ENCODE measurements at places on chromosomes 11 and 22.
A peak's percentile ranks its signal among the peaks of the same experiment; 100 is the strongest.

- DNase-seq: peak; percentile 94
Observed at GRCh38 chr11:76615950-76616349, 54.6 kb downstream of the LRRC32 start.

GRCh38 chr11:27699242-27699925 lies 871 bp downstream of the BDNF start:
- no peak for DNase-seq

- DNase-seq: no peak
Observed at GRCh38 chr11:34178209-34178821, 72.9 kb downstream of the NAT10 start.

DNA sequence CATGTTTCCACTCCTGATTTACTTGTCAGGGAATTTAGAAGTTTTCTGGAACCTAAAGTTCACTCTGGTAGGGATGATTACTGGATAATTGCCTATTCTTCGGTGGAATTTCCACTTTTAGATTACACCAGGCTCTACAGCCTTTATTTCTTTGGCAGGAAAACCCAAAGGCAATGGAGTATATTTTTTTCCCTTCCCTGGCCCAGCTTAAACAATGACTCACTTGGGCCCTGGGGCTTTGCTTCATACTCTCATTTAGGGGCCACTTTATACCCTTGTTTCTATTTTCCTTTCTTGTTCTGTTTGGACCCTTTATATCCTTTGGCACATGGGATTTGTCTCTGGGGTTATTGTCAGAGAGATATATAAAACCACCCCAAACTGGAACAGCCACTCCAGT lies 114.7 kb downstream of the CSTPP1 start:
- DNase-seq: no peak

GRCh38 chr11:128809128-128809527 lies 58.0 kb downstream of the KCNJ1 start:
- no peak for DNase-seq

GRCh38 chr22:44291674-44292360 lies 20.9 kb downstream of the SHISAL1 start:
- no peak for DNase-seq

DNA sequence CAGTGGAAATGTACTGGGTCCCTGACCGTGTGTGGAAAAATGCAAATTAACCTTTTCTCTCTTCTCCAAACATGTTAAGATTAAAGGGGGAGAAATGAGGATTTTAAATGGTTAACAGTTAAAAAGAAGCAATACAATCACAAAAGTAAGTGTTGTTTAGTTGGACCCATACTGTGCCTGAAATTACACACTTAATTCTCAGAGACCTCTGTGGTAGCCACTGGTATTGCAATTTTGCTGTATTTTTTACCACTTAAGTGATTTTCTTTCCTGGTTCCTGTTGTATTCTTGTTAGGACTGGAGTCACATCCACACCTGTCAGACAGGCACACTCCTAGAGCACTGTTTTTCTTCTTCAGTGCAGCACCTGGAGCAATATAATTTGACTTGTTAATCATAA lies 179.6 kb upstream of the PDGFD start:
- no peak for DNase-seq

GRCh38 chr11:92707665-92708064 lies 261.8 kb upstream of the MTNR1B start:
- DNase-seq: peak; percentile 20

DNA sequence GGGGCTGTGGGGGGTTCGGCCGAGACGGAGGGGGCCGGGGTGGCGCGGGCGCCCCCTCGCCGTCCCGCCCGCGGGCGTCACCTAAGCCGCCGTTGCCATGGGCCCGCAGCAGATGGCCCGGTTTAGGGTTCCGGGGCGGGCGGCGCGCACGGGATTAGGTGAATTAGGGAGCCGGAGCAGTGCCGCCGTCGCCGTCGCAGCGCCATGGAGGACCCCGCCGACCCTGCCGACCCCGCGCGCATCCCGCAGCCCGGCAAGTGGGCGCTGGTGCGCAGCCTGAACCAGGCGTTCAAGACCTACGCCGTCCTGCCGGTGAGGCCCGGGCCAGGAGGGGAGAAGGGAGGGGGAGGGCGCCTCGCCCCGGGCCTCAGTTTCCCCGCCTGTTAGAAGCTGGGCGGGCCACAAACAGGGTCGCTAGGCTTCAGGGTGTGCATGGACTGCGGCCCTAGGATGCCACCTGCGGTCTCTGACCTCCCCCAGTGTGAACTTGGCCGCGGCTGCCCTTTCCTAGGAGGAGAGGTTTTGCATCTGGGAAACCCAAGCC lies 10.1 kb downstream of the MYO7A start:
- no peak for DNase-seq

DNA sequence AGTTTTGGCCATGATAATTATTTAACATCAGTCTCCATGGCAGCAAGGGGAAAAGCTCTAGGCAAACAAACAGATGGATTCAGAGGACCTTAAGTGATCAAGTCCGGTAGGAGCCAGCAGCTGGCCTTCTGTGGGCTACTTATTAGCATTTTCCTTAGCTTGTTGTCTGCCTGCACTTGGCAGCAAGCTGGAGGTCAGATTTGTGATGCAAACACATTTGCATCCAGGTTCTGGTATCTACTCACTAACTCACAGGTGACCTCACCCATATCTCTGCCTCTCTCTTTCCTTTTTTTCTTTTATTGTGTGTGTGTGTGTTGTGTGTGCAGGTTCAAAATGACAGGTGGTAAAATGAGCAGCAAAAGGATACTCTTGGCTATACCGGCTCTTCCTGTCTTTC lies 32.3 kb downstream of the ARHGAP42 start:
- DNase-seq: peak; percentile 86

- no peak for DNase-seq
Observed at GRCh38 chr11:2708757-2709281, 9.0 kb upstream of the KCNQ1OT1 start.

DNA sequence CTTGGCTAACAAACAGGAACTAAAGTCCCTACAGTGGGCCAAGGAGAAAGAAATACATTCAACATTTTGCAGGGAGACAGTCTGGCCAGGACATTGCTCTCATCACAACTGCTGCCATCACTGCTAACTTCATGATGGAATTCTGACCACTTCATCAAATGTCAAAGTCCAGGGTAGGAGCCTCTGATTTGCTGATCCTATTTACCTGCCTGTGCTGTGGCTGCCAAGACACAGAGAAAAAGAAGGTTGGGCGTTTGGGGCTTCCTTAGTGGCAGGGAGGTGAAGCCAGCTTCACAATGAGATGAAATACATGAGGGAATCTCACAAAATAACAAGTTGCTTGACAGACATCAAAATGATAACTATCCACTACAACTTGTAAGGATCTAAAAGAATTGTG lies 343.9 kb upstream of the CADM1 start:
- DNase-seq: no peak

- no peak for DNase-seq
Observed at GRCh38 chr22:49422701-49423100, 405.0 kb downstream of the BRD1 start.

DNA sequence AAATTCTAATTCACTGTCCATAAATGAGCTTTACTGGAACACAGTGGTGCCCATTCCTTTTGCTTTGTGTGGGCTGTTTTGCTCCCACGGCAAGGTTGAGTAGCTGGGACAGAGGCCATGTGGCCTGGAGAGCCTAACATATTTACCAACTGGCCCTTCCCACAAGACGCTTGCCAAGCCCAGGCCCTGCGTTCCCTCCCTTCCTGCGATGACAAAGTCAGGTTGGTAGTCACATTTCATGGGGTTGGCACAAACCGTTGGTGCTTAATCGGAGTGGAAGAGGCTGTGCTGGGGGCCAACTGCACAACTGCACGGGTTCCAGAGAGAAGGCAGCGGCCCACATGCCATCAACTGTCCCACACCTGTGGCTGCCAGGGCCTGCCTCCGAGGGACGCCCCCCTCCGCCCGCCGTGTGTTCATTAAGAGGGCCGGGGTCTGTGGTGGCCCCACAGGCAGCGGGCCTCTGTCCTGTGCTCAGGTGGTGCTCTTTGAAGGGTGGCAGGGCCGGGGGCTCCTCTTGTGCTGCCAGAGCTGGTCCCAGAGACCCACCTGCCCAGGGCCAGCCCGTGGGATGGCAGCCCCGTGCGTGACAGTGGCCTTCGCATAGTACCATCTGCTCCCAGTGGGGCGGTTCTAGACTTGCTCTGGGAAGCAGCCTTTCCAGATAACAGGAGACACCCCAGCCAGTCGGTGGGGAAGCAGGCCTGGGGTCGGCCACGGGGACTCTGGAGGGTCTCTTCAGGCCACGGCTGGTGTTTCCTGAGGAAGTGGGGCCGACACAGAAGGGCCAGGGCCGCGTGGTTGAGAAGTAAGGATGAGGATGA lies 81.5 kb upstream of the CLDN5 start:
- DNase-seq: no peak

GRCh38 chr22:27877501-27877900 lies 41.6 kb downstream of the PITPNB start:
- DNase-seq: no peak

GRCh38 chr11:133503776-133504175 lies 28.5 kb downstream of the OPCML start:
- DNase-seq: no peak

- DNase-seq: no peak
Observed at GRCh38 chr11:108027057-108027456, 18.4 kb downstream of the CUL5 start.

GRCh38 chr22:40128989-40129388 lies 48.7 kb upstream of the TNRC6B start:
- no peak for DNase-seq

- DNase-seq: no peak
Observed at GRCh38 chr11:62133328-62134065, 9.7 kb downstream of the INCENP start.

- DNase-seq: no peak
Observed at GRCh38 chr22:27757928-27758525, 43.5 kb downstream of the MN1 start.

- no peak for DNase-seq
Observed at GRCh38 chr11:79439410-79439885, 1.4 kb downstream of the TENM4 start.

DNA sequence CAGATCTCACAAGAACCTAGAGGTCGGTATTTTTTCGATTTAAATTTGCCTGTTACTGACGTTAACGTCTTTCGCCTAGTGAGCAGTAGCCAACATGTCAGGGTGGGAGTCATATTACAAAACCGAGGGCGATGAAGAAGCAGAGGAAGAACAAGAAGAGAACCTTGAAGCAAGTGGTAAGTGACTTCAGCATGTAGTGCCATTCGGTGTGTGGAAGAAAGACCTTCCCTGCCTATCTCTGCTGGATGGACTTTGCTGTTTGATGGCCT lies 750 bp downstream of the XRCC6 start:
- DNase-seq: no peak

- no peak for DNase-seq
Observed at GRCh38 chr11:95444309-95445241, 213.6 kb upstream of the SESN3 start.

- DNase-seq: no peak
Observed at GRCh38 chr22:35480627-35481550, 59.7 kb upstream of the RASD2 start.

GRCh38 chr11:41459465-41460401 lies at the start of gene LRRC4C:
Gene LRRC4C, minus strand, starts transcription at chr11:41459652.
- DNase-seq: no peak

DNA sequence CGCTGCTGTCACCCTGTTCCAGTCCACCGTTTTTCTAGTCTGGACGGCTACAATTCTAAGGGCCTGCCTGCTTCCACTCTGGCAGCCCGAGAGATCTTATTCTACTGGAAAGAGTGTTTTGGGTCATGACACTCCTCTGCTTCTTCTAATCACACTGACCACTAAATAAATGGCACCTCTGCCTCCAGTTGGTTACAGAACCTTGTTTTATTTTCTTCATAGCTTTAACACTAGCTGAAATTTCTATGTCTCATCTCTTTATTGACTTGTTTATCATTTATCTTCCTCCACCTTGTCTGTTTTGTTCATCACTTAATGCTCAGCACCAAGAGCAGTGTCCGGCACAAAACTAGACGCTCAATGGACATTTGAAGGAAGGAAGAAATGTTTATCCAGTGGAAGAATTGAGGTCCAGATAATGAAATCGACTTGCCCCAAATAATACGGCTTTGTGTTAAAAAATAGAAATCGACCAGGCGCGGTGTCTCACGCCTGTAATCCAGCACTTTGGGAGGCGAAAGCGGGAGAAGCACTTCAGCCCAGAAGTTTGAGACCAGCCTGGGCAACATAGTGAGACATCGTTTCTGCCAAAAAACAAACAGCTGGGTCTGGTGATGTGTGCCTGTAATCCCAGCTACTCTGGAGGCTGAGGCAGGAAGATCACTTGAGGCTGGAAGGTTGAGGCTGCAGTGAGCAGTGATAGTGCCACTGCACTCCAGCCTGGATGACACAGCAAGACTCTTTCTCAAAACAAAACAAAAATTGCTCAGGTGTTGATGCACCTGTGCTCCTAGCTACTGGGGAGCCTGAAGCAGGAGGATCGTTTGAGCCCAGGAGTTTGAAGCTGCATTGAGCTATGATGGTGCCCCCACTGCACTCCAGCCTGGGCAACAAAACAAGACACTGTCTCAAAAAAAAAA lies 693 bp upstream of the PRR14L start:
- no peak for DNase-seq

DNA sequence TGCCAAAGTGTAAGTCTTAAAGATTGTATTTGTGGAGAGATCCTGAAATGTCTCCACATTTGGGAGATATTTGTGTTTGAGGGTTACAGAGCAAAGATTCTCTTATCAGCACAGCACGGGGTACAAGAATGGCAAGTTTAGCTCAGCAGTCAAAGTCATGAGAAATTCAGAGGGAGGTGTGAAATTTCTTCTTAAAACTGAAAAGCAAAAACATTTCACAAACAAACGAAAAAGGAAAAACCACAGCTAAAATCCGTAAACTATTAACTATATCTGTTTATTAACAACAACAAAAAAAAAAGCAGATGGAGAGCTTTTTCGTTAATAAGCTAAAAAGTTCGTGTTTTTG lies 40.9 kb upstream of the ETS1 start:
- no peak for DNase-seq

DNA sequence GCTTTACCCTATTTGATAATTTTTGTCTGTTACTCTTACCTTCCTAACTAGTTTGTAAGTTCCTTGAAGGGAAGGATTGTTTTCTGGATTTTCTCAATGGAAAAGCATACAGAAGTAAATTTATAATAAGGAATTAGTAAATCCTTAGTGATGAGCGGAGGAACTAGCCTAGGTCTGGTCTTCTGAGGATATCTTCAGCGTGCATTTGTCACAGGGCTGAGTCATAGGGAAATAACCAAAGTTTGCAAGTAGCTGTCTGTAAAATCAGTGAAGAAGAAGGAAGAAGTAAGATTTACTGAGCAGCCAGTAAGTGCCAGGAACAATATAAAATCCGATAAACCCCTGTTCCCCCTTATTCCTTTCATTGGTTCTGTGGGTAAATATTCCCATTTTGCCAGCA lies 162.7 kb upstream of the SORL1-AS1 start:
- no peak for DNase-seq

GRCh38 chr11:12050470-12051286 lies 42.3 kb upstream of the DKK3 start:
- peak; percentile 68 for DNase-seq

- DNase-seq: peak; percentile 78
Observed at GRCh38 chr11:103806130-103806895, 230.1 kb upstream of the DDI1 start.

Data from NCI-H446 (cell line).